ENCODE measurements at places on chromosomes 7 and 10.
A peak's percentile ranks its signal among the peaks of the same experiment; 100 is the strongest.

DNA sequence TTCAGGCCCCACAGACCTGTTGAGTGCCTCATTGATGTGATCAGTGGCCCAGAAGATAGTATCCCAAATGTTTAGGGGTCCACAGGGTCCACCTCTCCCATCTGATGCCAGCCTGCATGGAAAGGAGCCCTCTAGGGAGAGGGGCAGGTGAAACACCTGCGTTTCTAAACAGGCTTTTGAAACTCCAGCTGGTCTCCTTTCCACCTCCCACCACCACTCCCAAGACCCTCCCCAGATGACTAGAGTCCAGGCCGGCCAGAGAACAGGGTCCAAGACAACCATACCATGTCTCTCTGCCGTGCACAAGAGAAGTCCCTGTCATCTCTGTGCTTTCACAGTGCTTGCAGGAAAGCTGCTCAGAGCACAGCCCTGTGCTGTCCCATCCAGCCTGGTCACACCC is 105.0 kb upstream of the NANOS1 start:
- no peak for DNase-seq

- DNase-seq = no peak
These were observed 717.5 kb upstream of the LRRN3 start for GRCh38 chr7:110373416-110373815.

DNA sequence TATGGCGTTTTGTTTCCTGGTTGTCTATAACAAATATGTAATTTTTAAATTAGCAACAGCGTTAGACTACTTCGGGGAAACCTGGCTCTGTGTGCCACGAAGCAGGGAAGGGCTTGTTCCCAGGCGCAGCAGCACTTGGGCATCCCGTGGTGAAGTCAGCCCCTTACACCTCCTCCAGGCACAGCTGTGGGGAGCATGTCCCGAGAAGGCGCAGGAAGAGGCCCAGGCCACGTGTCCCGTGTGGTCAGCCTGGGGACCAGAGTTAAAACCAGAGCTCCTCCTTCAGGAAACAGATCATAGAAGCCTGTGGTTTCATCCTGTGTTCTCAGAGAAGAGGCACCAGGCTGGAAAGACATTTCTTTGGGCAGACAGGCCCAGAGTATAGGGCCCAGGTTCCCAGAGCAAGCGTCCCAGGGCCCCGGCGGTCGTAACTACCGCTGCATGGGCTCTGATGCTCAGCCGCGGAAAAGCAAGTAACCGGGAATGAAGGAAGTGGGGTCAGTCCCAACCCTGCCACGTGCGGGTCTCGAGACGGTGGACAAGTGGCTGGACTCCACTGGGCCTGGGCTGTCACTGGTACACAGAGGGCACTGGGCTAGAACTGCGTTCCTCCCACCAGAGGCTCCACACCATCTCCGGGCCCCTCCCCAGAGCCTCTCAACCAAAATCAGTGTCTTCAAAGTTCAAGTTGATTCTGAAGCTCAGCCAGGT is 7.1 kb downstream of the NUDT1 start:
- DNase-seq = no peak

DNA sequence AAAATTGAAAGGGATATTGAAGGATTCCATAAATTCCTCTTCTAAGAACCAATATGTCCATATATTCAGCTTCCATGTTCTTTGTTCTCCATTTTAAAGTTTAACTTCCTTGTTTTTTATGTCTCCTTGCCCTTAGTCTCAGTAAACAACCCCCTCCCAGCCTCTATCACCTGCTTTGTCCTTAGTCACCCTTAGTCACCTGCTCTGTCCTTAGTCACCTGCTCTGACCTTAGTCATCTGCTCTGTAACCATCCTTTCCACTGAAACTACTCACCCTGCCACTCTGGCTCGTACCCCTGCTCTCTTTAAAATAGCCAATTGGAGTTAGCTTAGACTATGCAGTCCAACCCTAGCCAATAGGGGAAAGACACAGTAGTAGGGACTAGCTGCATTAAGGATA is 136.2 kb upstream of the TMEM106B start:
- no peak for DNase-seq

- DNase-seq = peak; percentile 33
These were observed 4.8 kb upstream of the ADD3 start for GRCh38 chr10:110002801-110003523.

DNA sequence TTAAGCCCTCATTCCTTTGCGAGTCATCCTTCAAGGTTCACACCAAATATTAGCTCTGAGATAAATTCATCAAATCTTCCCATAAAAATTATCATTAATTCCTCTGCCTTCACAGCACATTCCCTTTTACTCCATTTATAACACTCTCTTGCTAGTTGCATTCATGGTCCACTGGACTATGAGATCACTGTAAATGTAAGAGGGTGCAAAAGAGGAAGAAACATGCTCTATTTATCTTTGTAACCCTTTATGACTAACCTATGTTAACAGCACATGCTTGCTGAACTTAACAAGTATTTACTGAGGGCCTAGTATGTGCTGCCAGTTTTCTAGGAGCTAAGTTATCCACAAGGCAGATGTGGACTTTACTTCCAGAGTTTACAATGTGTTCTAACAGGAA is 86.7 kb upstream of the TMEM168 start:
- no peak for DNase-seq

GRCh38 chr7:123352973-123353372 is 153.2 kb upstream of the SLC13A1 start:
- no peak for DNase-seq

- DNase-seq = no peak
These were observed 387.0 kb upstream of the SEMA3D start for GRCh38 chr7:85573844-85574243.

DNA sequence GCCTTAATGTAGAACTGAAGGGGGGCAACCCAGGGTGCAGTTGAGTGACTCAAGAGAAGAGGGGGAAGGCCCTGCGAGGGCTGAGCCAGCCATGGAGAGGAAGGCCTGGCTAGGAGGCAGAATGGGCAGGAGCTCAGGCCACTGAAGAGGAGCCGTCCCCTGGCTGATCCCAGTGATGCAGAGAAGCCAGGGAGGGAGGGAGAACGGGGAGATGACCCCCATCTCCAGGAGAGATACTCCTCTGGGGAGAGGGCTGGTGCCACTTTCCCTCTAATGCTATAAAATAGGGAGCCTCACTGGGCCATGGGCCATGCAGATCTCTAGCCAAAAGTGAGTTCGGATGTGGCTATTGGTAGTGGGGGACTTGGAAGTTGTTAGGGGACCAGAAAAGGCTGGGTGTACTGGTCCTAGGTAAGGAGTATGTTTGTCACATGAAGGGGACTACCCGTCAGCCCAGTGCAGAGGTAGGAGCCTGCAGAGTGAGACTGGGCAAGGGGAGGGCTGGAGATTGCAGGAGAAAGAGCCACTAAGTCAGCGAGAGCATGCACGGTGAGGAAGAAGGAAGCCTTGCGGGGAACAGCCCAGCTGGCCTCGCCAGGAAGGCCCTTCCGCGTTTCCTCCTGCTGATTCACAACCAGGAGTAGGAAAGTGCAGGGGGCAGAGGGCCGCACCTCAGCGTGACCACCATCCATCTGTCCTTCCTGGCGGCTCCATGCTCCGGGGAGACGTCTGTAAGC is 347.6 kb downstream of the TCERG1L start:
- DNase-seq = no peak

DNA sequence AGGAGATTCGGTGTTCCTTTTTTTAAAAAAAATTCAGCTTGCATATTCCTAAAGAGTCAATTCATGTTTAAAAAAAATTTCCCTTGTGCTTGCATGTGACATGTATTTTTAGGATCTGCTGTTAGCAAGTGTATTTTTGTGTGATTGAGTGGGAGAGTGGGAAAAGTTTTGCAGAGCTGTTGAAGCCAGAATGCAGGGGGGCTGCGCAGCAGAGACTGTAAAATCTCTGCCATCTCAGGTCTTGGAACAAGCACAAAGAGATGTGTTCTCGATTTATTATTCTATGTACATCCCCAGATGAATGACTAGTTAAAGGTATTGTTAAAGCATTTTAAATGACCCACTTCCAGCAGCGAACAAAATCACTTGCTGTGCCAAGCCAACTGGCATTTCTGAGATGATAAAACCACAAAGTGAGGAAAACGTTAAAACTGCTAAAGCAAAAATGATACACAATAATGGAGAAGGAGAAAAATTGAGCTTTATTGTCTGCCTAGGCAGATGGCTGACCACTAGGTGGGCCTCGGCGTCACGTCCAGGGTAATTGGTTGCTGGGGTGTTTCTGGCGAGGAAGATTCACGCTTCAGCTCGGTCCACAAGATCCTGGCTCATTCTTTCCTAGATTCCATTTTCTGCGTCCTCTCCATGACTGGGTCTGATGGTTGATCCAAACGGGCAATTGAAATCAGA is 67.0 kb upstream of the ATRNL1 start:
- DNase-seq = no peak

- DNase-seq = peak; percentile 78
These were observed 84.9 kb upstream of the TCERG1L start for GRCh38 chr10:131396121-131397050.

- no peak for DNase-seq
These were observed 98.0 kb downstream of the RALA start for GRCh38 chr7:39721345-39721744.

- no peak for DNase-seq
These were observed 95.5 kb downstream of the CTBP2 start for GRCh38 chr10:125064681-125065492.

- no peak for DNase-seq
These were observed 50.4 kb downstream of the TFEC start for GRCh38 chr7:115980159-115980558.

DNA sequence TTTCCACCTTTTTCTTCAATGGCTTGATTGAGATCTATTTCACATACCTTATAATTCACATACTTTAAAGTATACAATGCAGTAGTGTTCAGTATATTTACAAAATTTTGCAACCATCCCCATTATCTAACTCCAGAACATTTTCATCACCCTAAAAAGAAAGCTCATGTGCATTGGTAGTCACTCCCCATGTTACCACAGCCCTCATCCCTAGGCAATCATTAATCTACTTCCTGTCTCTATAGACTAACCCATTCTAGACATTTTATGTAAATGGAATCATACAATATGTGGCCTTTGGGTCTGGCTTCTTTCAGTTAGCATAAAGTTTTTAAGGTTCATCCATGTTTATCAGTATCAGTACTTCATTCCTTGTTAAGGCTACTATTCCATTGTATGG is 214.2 kb downstream of the WDR11 start:
- DNase-seq = no peak

DNA sequence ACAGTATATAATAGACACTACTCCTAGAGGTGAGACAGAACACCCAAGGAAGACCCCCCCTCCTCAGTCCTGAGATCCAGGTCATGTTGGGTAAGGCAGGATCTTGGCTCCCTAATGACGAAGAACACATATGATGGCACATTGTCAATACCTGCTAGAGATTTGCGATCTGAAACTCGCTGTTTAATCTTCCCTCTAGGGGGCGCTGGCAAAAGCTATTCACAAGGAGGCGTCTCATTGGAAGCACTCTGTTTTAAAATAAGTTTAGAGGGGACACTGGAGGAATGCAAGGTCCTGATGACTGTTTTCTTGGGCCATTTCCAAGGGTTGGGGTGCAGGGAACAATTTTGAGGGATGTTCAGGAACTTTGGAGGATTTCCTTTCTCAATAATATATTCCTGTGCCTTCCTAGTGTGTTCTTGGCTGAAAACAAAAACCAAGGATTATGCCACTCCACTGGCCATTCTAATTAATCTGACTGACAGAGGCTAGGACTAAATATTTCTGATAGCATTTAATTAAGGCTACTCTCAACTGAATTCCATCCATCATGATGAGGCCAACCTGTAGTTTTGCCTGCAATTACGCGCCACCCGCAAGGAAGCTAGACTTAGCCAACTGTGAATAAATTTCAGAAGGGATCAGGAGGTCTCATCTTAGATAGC is 1013.8 kb upstream of the MBL2 start:
- DNase-seq = peak; percentile 43

DNA sequence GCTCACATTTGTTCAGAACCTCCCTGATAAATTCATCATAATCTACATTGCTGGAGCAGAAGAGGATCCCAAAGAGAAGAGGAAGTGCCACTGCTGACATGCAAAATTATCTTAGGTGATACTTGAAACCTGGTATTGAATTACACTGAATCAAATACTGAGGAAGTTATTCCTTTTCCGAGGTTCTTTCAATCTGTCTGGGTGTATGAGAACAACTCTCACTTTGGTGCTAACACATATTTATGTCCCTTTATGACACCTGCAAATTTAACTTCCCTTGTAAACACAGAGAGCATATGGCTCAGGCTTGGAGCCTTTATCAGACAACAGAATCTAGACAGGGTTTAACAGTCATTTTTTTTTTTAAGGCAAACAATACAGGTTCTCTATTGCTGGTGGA is 131.4 kb downstream of the SRPK2 start:
- DNase-seq = no peak

DNA sequence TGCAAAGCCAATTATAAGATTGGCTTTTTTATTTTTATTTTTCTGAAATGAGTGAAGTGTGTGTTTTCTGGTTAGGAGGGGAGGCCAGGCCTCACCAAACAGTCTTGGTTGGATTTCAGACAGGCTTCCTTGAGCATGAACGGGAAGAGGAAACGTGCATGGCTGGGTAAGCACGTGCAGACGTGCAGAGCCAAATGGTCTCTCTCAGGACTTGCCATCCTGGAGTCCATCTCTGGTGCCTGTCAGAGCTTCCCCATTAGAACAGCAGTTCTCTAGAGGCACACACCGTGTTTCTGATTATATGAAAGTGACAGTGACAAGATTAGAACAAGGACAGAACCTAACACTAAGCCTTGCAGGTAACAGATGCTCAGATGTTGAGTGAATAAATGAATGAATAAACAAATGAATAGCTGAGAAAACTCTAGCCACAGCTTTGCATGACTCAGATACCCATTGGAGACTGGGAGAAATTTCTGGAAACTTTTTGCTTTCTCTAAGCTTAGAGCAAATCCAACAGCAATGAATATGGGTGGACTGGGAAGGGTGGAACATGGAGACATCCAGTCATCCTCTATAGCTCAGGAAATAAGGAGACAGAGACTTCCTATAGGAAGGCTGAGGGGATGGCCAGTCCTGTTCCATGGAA is 11.8 kb upstream of the CALD1 start:
- no peak for DNase-seq

DNA sequence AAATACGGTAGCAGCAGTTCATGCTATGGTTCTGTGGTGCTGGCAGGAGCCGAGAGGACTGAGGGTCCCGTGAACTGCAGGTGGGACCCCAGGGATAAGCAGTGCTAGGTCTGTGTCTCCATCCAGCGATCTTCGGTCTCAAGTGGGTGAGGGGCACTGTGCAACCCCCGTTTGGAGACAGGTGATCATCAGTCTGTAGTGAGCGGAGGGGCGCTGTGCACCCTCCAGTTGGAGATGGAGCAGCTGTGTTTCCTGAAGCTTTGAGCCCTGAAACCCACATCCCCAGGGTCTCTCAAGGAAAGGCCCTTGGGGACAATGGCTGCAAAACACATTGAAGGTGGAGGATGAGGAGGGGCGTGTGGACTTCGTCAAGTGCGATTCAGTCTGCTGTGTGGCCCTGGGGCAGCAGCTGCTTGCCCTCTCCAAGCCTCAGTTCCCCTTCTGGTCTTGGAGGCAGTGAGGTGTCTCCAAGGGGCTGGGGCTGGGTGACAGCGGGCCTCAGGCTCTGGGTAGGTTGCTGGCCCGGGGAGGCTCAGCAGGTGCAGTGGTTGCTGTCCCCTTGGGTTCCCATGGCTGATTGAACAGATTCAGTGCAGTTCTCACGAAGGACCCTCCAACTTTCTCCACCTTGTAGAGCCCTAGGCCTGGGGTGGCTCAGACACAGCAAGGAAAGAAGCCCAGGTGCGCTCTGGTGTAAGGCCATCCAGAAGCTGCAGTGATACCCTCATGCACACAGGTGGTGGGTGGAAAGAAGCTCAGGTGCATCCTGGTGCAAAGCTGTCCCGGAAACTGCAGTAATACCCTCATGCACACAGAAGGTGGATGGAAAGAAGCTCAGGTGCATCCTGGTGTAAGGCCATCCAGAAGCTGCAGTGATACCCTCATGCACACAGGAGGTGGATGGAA is 160.6 kb downstream of the ADARB2 start:
- no peak for DNase-seq

GRCh38 chr7:90262438-90262837 is 17.5 kb downstream of the CFAP69 start:
- no peak for DNase-seq

Measured in H7 (cell line).